ENCODE measurements at places on chromosomes 5 and 9.

GRCh38 chr9:32603914-32604852 lies 31.2 kb upstream of the NDUFB6 start:
- DNase-seq, result no peak

GRCh38 chr9:81363916-81364480 lies 325.3 kb downstream of the TLE1 start:
- DNase-seq, result no peak

- no peak for DNase-seq
Measured at GRCh38 chr5:1470762-1471211, 25.5 kb upstream of the SLC6A3 start.

DNA sequence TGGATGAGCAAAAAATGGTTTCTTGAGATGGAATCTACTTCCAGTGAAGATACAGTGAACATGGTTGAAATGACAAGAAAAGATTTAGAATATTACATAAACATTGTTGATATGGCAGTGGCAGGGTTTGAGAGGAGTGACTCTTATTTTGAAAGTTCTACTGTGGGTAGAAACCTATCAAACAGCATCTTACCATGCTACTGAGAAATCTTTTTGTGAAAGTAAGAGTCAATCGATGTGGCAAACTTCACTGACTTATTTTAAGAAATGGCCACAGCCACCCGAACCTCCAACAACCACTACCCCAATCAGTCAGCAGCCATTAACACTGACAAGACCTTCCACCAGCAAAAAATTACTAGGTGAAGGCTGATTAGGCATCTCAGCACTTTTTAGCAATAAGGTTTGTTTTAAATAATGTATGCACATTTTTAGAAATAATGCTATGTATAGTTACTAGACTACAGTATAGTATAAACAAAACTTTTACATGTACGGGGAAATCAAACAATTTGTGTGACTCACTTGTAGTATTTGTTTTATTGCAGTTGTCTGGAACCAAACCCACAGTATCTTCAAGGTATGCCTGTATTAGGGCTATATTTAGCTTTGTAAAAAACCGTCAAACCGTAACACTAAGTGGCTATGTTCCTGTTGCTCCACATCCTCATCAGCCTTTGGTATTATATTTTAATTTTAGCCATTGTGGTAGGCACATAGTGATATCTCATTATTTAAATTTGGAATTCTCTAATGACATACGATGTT lies 30.6 kb upstream of the ADAMTS6 start:
- no peak for DNase-seq
